CD4-positive, alpha-beta T cell treated with Interleukin-6 at 100 ng/mL for 8 hours (primary cell): ENCODE measurements at places on chromosomes 6 and 20.
A peak's percentile ranks its signal among the peaks of the same experiment; 100 is the strongest.

DNA sequence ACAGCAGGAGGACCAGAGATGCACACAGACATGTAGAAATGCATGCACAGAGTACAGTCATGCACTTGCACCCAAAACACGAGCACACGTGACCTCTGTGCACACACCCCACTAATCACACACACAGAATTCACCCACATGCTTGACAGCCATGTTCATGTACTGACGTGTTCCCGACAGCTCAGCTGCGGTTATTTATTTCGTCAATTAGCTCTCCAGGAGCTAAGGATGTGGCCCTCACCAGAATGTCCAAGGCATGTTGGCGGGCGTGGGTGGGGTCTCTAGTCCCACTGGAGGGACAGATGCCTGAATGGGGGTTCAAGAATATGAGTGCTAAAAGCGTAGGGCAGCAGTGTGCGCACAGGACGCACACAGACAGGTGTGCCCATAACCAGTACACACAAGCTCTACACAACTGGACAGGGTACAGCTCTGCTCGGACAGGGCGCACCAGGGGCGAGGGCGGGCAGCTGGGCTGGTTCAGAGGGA, 571 bp upstream of the PRPF6 start:
- DNase-seq: no peak

DNA sequence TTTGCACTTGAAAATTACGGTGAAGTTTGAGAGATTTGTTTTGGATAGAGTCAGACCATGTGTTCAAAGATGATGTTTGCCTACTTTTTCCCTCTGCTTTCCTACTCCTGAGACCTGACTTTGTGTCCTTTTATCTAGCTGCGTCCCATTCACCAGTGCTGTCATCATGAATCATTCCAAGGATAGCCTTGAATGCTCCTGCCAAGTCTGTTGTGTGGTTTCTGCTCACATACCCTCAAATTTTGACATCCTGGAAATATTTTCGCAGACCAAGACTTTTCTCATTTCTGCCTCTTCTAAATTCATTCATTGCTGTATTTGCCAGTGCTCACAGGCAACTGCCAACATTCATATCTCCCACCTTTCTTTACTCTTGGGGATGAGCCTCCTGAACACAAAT, 175.9 kb upstream of the SCGN start:
- no peak for DNase-seq

GRCh38 chr6:11136809-11137208, 25.3 kb upstream of the ERVFRD-1 start:
- DNase-seq: no peak

DNA sequence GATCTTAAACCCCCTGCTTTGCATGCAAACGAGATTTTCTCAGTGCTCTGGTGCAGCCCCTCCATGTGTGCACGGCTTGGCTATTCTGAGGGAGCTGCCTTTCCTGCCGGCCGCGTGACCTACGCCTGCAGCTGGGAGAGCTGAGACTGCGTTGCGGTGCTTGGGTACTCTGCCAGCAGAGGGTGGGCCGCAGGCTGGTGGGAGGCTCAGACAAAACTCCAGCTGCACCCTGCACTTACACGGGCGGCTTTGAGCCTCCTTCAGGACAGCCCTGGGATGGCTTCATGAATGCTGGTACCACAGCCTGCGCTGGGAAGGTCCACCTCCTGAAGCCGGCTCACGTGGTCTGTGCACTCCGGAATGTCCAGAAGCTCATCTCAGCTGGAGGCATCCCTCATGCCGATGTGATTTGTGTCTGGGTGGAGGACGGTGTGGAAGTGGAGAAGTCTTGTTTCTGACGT, 223.7 kb downstream of the DLL1 start:
- DNase-seq: no peak

GRCh38 chr6:23445157-23445710, 680.8 kb upstream of the NRSN1 start:
- DNase-seq: no peak

- no peak for DNase-seq
Measured at GRCh38 chr6:40881501-40881900, 157.5 kb downstream of the UNC5CL start.

DNA sequence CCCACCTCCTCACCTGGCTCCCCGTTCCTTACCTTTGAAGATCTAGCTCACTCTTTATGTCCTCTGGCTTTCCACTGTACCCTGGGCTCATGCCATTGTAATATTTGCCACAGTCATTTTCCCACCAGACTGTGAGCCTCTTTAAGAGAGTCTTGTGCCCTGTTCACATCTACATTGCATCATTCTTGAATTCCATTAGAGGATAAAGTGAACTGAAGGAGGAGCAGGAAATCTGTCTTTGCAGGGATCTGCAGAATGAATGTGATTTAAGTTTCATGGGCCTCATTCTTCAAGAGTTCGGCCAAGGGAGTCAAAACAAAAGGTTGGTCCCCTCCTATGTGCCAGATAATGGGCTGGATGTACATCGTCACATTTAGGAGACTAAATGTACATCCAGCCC, 272.6 kb upstream of the CITED2 start:
- no peak for DNase-seq

DNA sequence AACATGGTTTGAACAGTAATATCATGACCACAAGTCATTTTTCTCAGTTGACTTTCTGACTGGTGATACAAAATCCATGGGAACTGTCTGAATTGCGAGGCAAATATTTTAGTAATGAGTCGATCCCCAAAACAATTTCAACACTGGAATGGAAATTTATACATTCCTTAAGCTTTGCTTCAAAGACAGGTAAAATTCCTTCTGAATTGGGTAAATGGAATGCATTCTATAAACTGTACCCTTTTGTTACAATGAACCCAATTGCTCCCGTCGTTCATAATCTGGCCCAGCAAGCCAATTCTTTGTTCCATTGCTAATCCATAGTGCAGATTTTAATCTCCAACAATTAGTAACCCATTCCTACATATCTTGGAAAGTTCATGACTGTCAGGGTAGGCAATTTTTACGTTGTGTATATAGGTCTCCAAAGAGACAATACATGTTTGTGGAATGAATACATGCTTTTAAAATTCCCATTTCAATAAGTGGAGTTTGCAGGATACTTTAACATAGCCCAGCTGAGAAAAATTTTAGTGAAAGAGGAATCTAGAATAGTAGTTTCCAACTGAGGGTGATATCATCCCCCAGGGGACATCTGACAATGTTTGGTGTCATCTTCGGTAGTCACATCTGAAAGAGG, 32.7 kb downstream of the CYP24A1 start:
- DNase-seq: no peak

DNA sequence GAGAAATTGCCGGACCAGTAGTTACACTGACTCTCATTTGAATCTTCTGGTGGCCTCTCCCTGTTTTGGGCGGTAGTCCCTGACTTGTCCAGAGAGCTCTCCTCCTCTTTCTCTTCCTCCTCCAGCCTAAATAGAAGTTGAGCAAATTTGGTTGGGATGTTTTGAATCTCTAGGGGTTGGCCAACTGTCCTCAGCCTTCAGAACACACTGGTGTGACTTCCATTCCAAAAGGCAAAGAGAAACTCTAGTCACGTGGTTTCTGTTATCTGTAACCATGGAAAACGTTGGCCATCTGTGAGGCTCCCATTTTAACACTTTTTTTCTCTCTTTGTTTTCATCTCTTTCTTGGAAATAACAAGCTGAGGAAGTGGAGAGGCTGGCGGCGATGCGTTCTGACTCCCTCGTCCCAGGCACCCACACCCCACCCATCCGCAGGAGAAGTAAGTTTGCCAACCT, 275.3 kb downstream of the TBC1D7 start:
- DNase-seq: no peak

DNA sequence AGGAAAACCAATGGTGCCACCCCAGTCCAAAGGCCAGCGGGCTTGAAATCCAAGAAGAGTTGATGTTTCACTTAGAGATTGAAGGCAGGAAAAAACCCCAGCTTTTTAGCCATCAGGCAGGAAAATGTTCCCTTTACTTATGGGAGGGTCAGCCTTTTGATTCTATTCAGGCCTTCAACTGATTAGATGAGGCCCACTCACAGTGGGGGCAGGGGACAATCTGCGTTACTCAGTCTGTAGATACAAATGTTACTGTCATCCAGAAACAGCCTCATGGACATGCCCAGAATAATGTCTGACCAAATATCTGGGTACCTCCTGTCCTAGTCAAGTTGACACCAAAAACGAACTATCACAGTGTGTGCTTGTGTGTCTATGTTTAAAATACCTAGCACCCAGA, 121.2 kb upstream of the KCNQ5 start:
- no peak for DNase-seq

DNA sequence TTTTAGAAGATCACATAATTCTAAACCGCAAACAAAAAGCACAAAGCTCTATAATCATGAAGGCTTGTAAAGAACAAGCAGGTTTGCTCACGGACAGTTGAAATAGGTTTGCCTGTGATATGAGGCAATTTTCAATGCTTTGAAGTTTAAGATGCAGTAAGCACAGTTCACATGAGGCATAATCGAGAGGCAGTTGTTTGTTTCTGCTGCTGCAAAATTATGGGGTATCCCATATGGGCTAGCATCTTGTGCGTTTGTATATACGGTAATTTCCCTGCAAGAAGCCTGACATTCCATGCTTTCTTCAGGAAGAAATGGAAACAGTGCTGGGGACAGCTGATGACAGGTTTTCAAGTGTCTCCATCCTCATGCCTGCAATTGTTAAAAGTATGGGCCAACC, 94.6 kb upstream of the MC3R start:
- DNase-seq: no peak

DNA sequence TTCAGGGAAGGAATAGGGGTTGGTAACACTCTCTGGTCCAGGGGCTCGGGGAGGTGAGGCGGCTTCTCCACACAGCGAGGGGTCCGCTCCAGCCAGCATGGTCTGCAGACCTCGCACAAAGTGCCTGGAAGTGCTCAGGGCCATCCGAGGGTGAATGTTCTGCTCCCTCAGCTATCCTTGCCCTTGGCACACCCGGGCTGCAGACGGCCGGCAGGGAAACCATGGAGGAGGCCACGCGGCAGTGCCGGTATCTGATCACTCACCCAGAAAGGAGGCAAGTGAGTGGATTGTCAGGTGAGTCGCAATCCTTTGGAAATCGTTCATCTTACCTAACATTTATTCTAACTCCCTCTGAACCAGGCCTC, 62.0 kb downstream of the DLL1 start:
- no peak for DNase-seq

DNA sequence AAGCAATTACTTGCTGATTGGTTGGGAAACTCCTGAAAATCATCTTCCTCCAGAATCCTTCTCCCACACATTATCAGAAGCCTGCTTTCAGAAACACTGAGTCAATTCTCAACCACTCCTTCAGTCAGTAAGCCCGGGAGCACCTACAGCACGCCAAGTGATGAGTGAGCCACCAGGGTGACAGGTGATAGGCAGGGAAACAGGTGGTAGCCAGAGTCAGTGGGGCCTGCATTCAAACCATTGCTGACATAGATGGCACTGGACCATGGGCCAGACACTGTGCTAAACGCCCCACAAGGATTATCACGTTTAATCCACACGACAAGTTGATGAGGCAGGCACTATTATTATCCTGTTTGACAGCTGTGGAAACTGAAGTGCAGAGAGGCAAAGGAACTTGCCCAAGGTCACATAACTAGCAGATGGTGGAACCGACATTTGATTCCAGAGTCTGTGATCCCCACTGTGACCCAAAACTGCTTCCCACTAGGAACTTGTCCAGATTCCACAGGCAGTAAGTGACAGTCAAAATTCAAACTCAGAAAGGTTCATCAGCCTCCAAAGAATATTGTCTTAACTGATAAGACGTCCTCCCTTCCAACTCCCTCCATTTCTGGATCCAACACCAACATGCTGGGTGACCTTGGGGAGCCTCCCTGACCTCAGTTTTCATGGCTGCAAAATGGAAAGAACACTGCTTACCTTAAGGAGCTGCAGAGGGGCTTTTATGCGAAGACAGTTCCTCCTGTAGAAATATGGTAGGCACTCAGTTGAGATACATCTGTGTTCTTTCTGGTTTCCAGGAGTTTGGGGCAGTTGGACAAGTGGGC, 23.9 kb upstream of the TOP1 start:
- no peak for DNase-seq

DNA sequence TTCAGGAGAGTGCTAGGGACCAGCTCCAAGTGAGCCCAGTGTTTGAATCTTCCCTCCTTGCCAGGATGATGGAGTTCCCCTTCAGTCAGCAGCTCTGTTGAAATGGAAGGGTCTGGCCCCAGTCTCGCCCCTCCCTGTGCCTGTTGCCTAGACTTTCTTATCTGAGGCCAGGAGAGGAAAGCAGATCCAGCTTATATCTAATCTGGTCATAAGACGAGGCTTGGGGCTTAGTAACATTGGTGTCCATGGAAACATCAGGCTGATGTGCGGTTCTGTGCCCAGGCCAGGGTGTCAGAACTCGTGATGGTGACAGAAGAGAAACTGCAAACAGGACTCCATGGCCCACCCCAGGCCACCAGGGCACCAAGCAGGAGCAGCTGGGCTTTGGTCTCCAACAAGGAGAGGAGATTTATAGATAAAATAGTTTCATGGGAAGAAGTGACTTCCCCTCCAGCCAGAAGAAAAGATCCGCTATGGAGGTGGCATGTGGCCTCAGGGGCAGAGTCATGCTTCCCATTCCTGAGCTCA, 9.8 kb downstream of the MAS1L start:
- DNase-seq: no peak

- no peak for DNase-seq
Measured at GRCh38 chr6:131331873-131332781, 196.9 kb downstream of the AKAP7 start.

DNA sequence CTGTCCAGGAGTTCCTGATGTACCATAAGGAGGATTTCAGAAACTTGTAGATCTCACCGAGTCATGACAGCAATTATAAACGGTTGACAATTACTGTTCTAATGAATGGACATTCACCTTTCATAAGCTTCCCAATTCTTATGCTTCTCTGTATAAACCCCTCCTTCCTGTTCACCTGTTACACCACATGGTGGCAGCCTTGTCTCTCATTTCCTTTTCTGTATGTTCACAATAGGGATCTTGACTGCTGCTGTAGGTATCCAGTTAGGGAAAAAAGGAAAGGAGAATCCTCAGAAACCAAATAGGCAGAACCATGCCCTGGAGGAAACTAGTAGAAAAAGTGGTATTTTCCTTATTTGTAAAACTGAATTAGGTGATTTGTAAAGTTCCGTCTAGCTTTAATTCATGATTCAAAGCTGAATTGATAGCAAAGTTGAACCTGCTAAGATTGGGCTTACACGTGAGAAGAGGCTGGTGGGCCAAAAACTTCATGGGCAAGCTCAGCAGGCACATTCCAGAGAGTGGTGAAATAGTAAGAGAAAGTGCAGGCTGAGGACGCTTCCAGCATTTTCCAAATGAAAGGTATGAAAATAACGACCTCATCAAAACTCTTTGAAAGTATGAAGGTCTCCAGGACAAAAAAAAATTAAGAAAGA, 29.0 kb upstream of the TBPL1 start:
- peak; percentile 63 for DNase-seq
